ENCODE measurements at places on chromosomes 7 and 10.

- no peak for DNase-seq
Observed at GRCh38 chr10:98078774-98079173, 48.4 kb upstream of the CRTAC1 start.

GRCh38 chr7:91759205-91759863 lies 121.2 kb downstream of the MTERF1 start:
- no peak for DNase-seq

- DNase-seq: no peak
Observed at GRCh38 chr10:21340331-21340730, 185.2 kb downstream of the SKIDA1 start.

DNA sequence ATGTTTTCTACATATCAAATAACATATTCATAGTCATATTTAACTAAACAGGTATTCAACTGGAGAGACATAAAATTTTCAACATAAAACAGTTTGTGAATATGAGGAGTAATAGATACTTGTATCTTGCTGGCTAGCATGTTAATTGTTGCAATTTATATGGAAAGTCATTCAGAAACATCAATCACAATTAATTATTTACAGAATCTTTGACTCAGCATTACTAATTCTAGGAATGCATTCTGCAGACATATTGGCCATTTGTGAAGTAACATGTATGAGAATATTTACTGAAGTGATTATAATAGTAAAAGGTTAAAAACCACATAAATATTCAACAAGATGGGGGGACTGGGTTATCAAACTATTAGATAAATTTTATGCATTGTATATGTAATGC lies 203.7 kb downstream of the TSPAN12 start:
- DNase-seq: no peak

DNA sequence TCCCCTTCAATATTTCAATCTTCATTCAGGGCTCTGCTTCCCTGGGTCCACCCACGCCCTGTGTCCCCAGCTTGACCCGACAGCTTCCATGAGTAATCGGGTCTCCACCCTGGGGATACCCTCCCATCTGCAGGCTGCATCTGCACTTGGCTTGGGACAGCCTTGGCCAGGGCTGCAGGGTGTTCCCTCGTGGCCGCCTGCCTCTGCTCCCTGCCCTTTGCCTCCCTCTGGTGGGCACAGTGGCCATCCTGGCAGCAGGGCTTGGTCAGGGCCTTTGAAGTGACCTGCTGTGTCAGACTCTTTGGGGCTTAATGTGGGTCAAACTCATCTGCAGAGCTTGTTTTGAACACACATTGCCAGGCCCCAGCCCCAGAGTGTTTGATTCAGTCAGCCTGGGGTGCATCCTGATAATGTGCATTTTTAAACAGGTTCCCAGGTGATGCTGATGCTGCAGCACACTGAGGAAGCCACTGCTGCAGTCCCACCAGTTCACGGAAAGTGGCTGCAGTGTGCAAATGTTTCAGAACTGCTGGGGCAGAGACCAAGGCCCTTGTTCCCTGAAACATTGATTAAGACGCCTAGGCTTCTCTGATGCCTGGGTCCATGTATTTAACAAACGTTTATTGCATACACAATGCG lies 80.7 kb upstream of the SEC61G start:
- DNase-seq: no peak

GRCh38 chr10:104076743-104077160 lies 8.9 kb downstream of the COL17A1 start:
- DNase-seq: no peak

GRCh38 chr7:867406-868188 lies 8.8 kb upstream of the GET4 start:
- no peak for DNase-seq

GRCh38 chr10:120584786-120585185 lies 127.8 kb downstream of the PLPP4 start:
- DNase-seq: no peak

DNA sequence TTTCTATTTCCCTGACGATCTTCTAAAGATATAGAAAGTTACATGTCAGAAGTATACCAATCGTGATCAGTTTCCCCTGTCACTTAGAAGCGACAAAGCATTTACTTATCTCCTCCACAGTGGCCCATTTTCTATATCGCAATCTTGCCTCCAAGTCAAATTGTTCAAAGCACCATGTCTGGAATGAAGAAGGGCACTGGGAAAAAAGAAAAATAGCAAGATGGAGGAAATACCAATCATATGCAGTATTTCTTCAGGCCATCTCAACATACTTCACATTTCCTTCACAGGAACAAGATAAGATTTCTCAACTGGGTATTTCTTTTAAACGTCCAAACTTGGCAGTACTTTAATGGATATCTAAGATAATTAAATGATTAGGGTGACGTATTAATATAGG lies 63.3 kb upstream of the IL6 start:
- no peak for DNase-seq

DNA sequence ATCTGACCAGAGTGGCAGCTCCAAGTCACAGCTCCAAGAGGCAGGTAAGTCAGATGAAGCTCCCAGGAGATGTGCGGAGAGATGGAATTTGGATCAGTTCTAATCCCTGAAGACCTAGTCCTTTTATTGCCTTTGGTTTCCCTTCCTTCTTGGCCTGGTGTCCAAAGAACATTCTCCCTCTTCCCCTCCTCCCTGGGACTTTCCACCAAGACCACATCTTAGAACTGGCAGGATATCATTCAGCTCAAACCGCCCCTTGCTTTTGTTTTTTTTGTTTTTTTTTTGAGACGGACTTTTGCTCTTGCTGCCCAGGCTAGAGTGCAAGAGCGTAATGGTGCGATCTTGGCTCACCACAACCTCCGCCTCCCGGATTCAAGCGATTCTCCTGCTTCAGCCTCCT lies 190.8 kb downstream of the GFRA1 start:
- no peak for DNase-seq

DNA sequence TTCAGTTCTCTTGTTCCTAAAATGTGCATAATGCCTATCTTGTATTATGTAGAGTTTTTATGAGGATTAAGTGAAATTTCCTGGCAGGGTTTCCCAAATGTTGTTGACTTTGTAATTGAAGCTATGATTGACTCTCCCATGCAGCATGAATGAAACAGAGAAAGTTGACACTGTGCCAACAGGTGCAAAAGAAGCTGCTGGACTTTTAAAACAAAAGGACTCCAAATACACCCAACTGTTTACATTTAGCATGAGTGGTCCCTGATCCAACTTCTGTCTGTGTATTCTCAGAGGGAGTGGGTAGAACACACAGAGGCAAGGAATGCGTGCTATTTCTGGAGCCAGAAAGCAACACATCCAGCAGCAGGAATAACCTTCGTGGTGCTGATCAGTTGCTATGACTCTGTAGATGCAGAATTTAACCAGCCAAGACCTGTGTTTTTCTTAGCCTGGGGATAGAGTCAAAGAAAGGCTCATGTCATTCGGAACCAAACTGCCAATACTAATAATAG lies 14.4 kb upstream of the RBM20 start:
- DNase-seq: no peak

GRCh38 chr10:103884681-103885139 lies 29.3 kb upstream of the SH3PXD2A start:
- peak; percentile 15 for DNase-seq

- no peak for DNase-seq
Observed at GRCh38 chr10:12720217-12720981, 281.1 kb downstream of the CCDC3 start.

GRCh38 chr7:103564416-103564815 lies 118.4 kb upstream of the SLC26A5 start:
- DNase-seq: no peak

DNA sequence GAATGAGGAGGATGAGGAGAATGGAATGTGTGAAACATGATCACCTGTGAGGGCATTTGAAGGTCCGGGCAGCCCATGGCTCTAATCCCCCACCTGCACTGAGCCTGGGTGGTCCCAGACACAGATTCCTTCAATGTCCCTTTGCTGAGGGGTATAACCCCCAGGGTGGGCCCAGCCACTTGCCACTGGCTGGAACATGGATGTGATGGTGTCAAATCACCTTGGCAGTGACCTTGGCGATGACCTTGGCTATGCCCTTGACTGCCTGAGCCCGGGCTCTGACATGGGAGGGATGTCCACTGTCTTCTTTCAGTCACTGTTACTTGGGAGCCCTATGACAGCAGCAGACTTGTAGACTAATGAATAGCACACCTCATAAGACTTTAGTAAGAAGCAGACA lies 44.0 kb downstream of the PRKCQ start:
- no peak for DNase-seq

DNA sequence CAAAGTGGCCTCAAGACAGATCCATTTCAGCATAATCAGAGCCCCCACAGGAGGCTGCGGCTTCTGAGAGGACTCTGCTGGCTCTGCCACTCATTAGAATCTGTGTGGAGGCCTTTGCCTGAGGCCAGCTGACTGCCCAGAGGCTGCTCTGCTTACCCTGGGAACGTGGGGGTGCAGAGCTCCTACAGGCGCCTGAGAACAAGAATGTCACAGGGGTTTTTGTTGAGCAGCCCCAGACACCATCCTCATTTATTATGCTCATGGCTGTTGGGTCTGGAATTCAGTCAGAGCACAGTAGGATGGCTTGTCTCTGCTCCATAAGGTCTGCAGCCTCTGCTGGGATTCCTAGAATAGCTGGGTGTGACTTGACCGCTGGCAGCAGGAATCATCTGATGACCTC lies 101.8 kb upstream of the GDF10 start:
- no peak for DNase-seq

GRCh38 chr7:1696671-1697498 lies 26.8 kb downstream of the ELFN1 start:
- no peak for DNase-seq

- DNase-seq: no peak
Observed at GRCh38 chr7:4906682-4907081, 23.2 kb upstream of the RADIL start.

DNA sequence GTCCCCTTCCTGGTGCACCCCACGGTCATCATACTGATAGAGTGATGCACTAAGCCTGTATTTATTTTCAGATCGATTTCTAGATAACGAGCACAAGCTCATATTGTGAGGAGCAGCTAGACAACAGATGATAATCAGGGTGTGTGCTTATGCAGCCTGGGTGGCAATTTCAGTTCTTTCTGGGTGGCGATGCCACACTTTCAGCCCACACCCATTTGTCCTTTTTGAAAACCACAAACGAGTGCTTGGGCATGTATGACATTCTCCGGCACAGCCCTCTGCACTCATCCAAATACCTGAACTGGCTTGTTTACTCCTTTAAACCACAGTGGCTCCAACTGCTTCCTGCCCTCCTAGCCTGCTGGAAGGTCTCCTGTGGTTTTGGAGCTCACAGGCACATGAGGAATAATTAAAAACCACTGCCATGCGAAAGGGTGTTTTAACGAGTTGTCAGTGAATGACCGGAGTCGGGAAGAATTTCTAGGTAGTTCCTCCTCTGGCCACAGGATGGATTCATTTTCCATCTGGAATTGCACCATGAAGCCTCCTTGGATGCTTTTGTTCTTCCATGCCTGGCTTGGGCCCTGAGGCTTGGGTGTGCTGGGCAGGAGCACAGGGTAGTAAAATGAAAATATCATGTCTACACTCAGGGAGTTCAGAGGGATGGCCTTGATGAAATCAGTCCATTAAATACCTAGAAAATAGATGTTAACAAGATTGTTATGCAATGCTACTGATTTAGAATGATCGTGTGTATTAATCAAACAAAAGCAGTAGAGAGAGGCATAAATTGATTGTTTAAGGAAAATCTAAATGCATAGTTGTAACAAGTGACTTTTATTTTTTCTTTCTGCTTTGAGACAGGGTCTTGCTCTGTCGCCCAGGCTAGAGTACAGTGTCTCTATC lies 52.4 kb upstream of the ITGB1 start:
- DNase-seq: peak; percentile 26

GRCh38 chr7:20964281-20964918 lies 177.7 kb upstream of the SP8 start:
- no peak for DNase-seq

- DNase-seq: no peak
Observed at GRCh38 chr7:128084896-128085608, 53.8 kb upstream of the LRRC4 start.

GRCh38 chr7:78057571-78057970 lies 259.0 kb downstream of the PHTF2 start:
- no peak for DNase-seq

GRCh38 chr7:140810830-140811556 lies 113.7 kb downstream of the BRAF start:
- DNase-seq: peak; percentile 70

DNA sequence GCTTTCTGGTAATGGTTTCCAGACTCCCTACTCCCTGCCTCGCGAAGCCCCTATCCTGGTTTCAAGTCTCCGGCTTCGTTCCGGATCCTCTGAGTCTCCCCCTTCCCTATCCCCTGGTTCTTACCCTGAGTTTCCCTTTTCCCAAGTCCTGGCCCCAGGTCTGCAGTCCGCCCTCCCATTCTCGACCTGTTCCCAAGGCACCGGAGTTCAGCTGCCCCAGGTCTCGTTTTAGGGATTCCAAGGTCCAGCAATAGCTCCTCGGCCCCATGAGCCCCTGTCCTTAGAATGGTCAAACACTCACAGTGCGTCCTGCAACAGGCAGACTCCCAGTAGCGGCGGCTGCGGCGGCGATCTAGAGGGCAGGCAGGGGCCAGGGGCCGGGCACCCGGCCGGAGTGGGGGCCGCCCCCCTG lies 274 bp downstream of the PITX3 start:
- no peak for DNase-seq

GRCh38 chr10:86254526-86255174 lies 111.9 kb downstream of the GRID1 start:
- DNase-seq: no peak

GRCh38 chr7:832167-832967 lies at the start of gene SUN1:
SUN1 (plus strand) TSS chr7:832476; CDS start chr7:832525, 49 bp downstream.
- DNase-seq: peak; percentile 75

DNA sequence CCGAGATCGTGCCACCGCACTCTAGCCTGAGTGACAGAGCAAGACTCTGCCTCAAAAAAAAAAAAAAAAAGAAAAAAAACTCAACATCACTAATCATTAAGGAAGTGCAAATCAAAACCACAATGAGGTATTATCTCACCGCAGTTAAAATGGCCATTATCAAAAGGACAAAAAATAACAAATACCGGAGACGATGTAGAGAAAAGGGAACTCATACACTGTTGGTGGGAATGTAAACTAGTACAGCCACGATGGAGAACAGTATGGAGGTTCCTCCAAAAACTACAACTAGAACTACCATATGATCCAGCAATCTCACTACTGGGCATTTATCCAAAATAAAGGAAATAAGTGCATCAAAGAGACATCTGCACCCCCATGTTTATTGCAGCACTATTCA lies 24.3 kb downstream of the GRK5 start:
- DNase-seq: no peak

GRCh38 chr10:14306190-14306589 lies 24.5 kb downstream of the FRMD4A start:
- no peak for DNase-seq

DNA sequence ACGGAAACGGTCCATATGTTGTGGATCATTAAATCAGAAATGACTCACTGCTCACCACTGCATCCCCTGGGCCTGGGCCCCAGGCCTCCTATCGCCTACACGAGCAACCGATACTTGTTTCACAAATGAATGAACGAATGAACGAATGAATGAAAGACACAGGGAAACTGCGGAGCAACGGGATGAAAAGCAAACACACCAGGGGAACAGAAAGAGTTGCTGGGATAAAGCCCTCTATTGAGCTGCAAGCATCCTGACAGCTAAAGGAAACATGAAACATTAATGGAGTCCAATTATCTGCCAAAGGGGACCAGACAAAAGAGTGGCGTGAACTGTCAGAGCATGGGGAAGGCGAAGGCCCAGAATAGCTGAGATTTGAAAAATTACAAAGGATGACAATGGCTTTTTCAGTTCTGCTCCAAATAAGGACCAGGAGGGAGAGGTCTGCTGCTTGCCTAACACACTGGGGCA lies 92.1 kb downstream of the GRB10 start:
- DNase-seq: no peak

GRCh38 chr7:64463636-64464375 lies 99.1 kb downstream of the ZNF680 start:
- no peak for DNase-seq
